ENCODE measurements at places on chromosomes 11 and 22. TPM values are rescaled to one million over a fixed set of nuclear protein-coding genes. Genes with fewer than 3 reads are reported as not detected.

Gene SNX32
- not detected for total RNA-seq

Gene SMC1B
- not detected for total RNA-seq

Gene MUC2
- 0.47 TPM for total RNA-seq

Gene BCO2
- 4.0 TPM for total RNA-seq

Gene LRRC74B
- not detected for total RNA-seq

Gene CHCHD10
- 279 TPM for total RNA-seq

Gene INPP5J
- total RNA-seq = 8.9 TPM

Gene ANGPTL5
- not detected for total RNA-seq

Gene POU2AF2
- not detected for total RNA-seq

Gene TSGA10IP
- not detected for total RNA-seq

Gene CPT1A
- total RNA-seq = 54.4 TPM

Gene MMP11
- total RNA-seq = 7.4 TPM

Gene GLYATL2
- total RNA-seq = not detected

Gene SULT4A1
- total RNA-seq = 8.4 TPM

Gene OR5AR1
- not detected for total RNA-seq

Gene RAB38
- total RNA-seq = 15.1 TPM

Gene CABP4
- not detected for total RNA-seq

Gene RIMBP3B
- total RNA-seq = 0.25 TPM

Gene UBQLNL
- not detected for total RNA-seq

Gene GLYAT
- total RNA-seq = not detected

Gene RIN1
- total RNA-seq = 38.7 TPM

Gene HORMAD2
- not detected for total RNA-seq

Gene CREB3L1
- 0.37 TPM for total RNA-seq

Gene SLC22A9
- not detected for total RNA-seq

Gene C1QTNF4
- total RNA-seq = 0.34 TPM

Gene C11orf52
- total RNA-seq = 4.6 TPM

Gene NNMT
- not detected for total RNA-seq

Gene GRAMD4
- 25.8 TPM for total RNA-seq

Gene PRODH
- 3.2 TPM for total RNA-seq

Gene TRMU
- total RNA-seq = 65.4 TPM

Gene TTC12
- total RNA-seq = 12.6 TPM

Gene KDM4E
- total RNA-seq = not detected

Gene PPP2R5B
- 10.9 TPM for total RNA-seq

Gene ZFTA
- total RNA-seq = 14.7 TPM

Gene SLCO2B1
- total RNA-seq = 0.81 TPM

Gene MAML2
- 2.6 TPM for total RNA-seq

Gene COMT
- total RNA-seq = 109 TPM

Gene GAL
- total RNA-seq = 83.1 TPM

Gene HIC2
- total RNA-seq = 6.7 TPM

Gene SOX10
- total RNA-seq = not detected

Gene LRRN4CL
- total RNA-seq = 0.71 TPM

Gene TMEM151A
- total RNA-seq = 5.9 TPM

Gene VPREB1
- total RNA-seq = not detected
